ENCODE measurements at places on chromosomes 2 and 18.

DNA sequence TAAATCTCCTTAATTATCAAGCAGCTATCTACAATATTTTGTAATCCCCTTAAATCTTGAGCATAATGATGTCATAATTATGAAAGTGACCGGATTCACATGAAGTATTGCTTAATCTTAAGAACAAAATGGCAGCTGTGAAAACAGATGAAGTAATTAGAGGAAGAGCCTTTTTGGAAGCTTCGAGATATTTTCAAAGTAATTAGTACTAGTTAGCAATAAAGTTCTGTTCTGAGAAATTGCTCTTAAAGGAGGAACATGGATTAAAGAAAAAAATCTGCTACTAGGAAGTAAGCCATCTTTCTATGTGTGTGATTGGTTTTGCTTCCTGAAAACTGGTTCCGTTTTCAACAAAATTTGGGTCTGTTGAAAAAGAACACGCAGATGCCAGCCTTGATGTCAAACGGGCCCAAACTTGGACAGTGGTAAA, 18.3 kb downstream of the CLUL1 start:
- DNase-seq, result no peak

- DNase-seq, result no peak
Measured at GRCh38 chr2:105872142-105872728, 127.5 kb downstream of the NCK2 start.

DNA sequence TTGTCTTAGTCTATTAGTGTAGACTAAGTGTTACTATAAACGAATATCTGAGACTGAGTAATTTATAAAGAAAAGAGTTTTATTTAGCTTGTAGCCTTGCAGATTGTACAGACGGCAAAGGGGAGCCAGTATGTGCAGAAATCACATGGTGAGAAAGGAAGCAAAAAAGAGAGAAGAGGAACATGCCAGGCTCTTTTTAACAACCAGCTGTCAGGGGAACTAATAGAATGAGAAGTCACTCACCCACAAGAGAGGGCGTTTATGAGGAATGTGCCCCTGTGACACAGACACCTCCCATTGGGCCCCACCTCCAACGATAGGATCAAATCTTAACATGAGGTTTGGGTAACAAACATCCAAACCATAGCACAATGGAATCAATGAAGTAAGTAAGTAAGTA, 20.6 kb upstream of the ZNF804A start:
- no peak for DNase-seq

GRCh38 chr18:525036-525797, 24.7 kb upstream of the COLEC12 start:
- no peak for DNase-seq

GRCh38 chr2:36123995-36124394, 231.6 kb upstream of the CRIM1 start:
- no peak for DNase-seq

GRCh38 chr2:197675711-197676188, 363 bp upstream of the RFTN2 start:
- no peak for DNase-seq

DNA sequence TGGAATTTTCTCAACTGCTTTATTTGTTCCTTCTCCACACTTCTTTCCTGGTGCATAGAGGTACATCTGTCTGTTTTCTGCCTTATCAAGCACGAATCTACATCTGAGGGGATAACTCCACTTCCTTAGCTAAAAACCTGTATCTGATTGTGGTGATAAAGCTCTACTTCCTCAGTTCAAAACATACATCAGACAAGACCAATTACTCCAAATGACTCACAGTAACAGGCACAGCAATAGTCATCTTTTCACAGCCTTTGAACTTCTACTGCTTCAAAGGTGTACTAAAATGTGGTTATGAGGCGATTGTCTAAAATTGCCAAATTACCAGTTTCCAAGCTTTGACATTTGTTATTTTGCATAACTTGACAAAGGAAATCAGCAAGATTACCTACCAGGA, 803.6 kb upstream of the ZEB2 start:
- no peak for DNase-seq

- DNase-seq, result no peak
Measured at GRCh38 chr2:138003411-138003810, 39.1 kb downstream of the HNMT start.

- no peak for DNase-seq
Measured at GRCh38 chr2:40451918-40452605, at the start of gene SLC8A1. Gene SLC8A1 (minus strand): TSS chr2:40452090.

DNA sequence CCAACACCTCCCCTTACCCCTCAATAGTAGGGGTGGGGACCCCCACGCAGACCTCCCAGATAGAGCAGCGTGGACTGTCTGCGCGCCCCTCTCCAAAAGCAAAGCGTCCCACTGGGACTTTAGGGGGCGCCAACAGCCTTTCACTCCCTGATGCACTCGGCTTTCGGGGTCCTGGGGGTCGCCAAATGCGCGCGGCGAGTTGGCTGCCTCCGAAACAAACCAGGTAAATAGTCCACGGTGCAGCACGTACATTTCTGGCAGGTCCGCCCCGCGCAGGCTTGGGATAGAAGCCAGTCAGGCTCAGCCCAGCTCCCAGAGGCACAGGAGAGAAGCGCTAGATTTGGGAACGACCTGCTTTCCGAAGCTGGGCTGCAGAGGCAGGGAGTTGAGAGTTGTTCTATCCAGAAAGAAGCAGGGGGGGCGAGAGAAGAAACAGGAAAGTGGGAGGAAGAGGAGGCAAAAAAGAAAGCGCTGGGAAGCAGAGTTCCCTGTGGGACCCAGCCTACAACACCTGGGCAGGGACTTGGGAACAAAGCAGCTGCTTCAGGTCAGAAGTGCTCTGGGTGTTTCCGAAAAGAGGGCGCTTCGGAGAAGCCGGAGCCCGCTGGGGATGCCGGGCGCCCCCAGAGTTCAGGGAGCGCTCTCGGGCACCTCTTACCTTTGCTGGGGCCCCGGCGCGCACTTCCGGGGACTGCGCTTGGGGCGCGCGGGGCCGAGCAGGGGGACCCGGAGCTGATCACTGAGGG, 544 bp downstream of the EVA1A start:
- DNase-seq, result no peak

GRCh38 chr18:1663879-1664705, 759.4 kb downstream of the ADCYAP1 start:
- DNase-seq, result no peak

DNA sequence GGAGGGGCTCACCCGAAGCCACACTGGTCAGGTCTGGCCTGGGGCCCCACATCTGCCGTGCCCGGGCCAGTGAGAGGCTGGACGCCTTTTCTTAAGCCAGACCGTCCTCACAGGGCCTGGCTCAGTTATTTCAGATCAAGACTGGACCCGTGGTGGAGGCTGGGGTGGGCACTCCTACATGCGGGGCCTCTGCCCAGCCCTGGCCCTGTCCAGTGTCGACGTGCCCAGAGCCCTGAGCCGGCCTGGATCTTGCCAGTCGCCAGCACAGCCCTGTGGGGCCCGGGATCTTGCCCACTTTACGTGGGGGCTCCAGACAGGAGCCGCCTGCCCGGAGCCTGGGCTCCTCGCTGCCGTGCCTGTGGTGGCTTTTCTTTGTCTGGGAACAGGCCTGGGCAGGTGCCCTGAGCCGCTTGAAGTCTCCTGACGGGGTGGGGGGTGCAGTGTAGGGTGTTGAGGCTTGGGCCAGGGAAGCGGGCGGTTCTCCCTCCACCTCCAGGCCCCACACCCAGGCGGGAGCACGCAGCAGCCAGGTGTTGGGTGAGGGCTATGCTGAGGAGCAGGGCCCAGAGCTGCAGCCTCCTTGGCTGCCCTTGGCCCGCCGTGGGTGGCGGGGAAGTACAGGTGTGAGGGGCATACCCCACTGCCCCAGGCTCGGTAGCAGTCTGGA, 6.0 kb downstream of the GPC1 start:
- DNase-seq, result no peak

GRCh38 chr2:239407112-239407511, 6.3 kb upstream of the HDAC4 start:
- no peak for DNase-seq

GRCh38 chr18:79950515-79951341, 725 bp downstream of the SLC66A2 start:
- no peak for DNase-seq

DNA sequence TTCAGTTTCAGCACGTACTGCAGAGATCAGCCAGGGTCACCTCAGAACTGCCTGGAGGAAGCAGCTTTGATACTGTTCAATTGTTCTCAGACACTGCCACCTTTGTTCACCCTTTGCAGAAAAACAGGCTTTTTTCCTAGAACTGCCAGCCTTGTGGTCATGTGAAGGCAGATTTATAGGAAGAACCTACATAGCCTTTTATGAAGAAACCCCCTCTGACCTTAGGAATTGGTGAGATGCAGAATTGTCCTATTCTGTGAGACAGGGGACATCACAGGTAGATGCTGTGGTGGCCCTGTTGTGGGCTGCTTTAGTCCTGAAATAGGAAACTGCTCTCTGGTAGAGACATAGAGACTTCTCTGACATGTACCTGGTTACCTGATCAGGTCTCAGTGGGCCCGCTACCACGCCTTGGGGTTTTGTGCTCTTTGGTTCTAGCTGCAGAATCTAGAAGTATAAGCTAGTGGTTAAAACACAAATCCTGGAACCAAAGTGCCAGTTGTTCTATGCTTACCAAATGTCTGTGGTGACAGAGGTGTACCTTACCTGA, 206.6 kb downstream of the AGPS start:
- no peak for DNase-seq

DNA sequence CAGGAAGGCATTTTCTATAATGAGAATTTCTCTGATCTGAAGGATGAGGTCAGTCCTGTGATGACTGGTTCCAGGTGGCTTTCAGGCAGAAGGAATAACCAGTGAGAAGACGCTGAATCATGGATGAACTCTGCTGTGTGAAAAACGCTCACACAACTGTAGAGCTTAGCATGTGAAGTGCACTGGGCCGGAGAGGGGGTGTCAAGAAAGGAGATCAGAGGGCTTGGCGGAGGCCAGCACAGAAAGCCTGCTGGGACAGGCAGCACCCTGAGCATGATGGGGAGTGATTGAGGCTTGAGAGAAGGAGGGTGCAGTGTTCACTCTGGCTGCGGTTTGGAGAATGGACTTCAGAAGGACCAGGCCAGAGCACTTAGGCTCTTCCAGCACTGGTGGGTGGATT, 236.5 kb downstream of the TPGS2 start:
- DNase-seq, result no peak

DNA sequence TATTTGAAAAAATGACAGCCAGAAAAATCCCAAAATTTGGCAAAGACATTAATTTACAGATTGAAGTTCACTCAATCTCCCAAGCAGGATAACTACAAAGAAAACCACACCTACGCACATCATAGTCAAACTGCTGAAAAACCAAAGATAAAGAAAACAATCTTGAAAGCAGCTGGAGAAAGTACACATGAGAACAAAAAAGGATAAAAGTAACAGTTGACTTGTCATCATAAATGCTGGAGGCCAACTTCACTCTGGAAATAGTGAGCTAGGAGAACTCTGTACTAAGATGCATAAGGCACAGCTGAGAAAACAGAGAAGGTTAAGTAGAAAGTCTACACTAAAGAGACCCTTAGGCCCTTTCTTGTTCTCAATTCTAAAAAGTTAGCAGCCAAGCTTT, 73.1 kb downstream of the TLK1 start:
- DNase-seq, result no peak

DNA sequence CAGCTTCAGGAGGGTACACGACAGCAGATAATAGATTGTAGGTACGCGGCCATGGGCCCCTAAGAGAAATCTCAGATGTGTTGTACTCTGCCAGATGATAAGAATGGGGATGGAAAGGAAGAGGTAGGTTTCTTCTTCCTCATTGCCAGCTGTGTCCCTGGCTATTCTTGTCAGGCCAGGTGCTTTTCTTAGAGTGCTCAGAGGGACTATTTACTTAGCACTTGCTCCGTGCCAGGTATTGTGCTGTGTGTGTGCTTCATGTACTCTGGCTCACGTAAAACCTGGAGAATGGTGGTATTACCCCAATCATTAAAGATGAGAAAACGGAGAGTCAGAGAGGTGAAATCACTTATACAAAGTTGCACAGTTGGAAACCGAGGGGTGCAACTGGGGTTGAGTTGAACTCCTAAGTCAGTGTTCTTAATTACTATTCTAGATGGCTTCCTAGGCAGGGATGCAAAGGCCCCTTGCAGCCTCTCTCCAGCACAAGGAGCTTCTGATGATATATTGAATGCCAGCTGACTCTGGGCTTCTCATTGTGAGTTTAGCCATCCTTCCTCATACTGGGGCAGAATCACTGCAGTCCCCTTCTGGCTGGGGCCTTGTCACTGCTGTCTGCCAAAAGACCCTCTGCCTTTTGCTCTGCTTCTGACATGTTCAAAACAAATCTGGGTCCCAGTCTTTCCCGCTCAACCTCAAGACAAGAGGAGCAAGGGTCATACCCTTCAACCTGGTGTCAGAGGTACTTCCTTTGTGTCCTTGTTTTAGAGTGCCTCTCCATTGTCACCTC, 60.7 kb downstream of the LYPD1 start:
- no peak for DNase-seq

DNA sequence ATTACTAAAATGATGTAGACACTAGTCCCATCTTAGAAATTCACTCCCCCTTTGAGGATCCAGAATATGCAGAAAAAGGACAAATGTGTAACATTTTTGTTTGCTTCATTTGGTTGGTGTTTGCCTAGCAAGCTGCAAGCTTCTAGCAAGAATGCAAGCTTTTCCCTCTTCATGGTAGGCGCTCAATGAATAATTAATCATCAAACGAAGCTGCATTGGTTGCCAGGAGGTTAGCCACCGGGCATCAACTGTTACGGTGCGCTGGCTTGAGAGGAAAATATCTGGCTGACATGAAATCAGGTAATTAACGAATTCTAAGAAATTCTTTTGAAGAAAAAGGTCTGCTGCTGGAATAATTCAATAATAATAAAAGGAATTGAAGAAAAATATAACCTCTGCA, 341.0 kb upstream of the KYNU start:
- DNase-seq, result no peak

DNA sequence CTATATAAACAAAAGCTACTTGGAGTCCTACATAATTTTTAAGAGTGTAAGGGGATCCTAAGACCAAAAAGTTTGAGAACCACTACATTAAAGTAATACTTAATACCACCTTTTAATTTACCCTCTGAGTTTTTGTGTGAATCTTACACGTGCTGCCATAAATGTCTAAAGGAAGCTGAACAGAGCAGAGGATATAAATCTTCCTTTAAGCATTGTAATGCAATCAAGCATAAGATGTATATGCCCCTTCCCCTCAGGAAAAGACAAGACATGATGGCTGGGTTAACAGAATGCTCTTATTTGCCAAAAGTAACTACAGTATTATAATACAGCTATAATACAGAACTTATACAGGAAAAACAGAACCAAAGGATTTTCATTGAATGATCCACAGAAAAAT, 2.9 kb downstream of the ESCO1 start:
- DNase-seq, result no peak

Measured in activated naive CD4-positive, alpha-beta T cell (primary cell).